ENCODE measurements at places on chromosomes 7 and 10. TPM values are rescaled to one million over a fixed set of nuclear protein-coding genes. Genes with fewer than 3 reads are reported as not detected.

The EFCAB10 gene
- total RNA-seq = not detected

The ZCWPW1 gene
- 2.7 TPM for total RNA-seq

The SLF2 gene
- 39.1 TPM for total RNA-seq

The OLAH gene
- total RNA-seq = 1.2 TPM

The VWDE gene
- 3.2 TPM for total RNA-seq

The ZNF736 gene
- total RNA-seq = 27.8 TPM

GRCh38 chr10:10910634-10911033 lies 107.0 kb upstream of the CELF2 start:
- no peaks in the 10 kb centered on the region for H3K36me3 ChIP-seq
- H3K27ac ChIP-seq = no peak overlapping the region
- no peak for DNase-seq
- peaks cover 5% of the 10 kb centered on the region for H3K27me3 ChIP-seq
- H3K4me3 ChIP-seq = no peak overlapping the region

GRCh38 chr7:151212626-151213025 lies 2.3 kb upstream of the H2BK1 start:
- H3K4me3 ChIP-seq = no peak overlapping the region
- H3K4me1 ChIP-seq = peaks cover 8% of the 10 kb centered on the region
- no peak overlapping the region for H3K27ac ChIP-seq

DNA sequence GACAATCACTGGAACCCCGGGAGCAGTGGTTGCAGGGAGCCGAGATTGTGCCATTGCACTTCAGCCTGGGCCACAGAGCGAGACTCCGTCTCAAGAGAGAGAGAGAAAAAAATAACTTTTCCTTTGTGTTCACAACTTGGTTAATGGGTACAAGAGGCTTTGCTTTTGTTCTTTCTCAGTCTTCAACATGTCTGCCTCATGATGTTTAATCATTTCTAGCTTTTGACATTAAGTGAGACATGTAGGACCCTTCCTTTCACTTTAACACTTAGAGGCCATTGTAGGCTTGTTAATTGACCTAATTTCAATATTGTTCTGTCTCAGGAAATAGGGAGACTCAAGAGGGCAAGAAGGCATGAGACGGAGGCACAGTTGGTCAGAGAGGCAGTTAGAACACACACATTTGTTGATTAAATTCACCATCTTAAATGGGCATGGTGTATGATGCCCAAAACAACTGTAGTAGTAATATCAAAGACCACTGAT lies 9.3 kb upstream of the CRCP start:
- H3K27me3 ChIP-seq = no peaks in the 10 kb centered on the region
- H3K36me3 ChIP-seq = no peaks in the 10 kb centered on the region
- H3K27ac ChIP-seq = no peak overlapping the region

DNA sequence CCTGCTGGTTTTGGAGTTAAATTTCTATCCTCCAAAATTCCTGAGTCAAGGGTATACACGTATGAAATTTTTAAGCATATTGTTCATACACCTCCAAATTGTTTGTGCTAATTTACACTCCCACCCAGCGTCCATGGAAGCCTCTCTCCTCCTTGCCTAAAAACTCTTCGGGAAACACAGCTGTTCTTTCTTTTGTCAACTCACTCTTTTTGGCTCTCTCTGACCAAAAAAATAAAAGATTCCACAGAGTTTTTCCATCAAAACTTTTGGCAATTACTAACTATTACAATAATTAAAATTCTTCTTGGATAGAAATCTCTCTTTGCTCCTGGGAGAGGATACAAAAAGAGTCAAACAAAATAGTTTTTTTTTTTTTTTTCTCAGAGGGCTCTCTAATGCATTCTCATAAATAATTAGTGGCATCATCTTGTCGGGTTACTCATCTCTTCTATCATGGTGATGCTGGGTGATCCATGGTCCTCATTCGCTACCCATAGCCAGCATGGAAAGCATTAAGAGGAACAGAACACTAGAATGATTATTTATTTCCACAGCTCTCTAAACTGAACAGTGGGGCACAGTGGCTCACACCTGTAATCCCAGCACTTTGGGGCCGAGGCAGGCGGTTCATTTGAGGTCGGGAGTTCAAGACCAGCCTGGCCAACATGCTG lies 310.7 kb downstream of the SFMBT2 start:
- no peak overlapping the region for H3K27ac ChIP-seq
- DNase-seq = no peak
- H3K27me3 ChIP-seq = peaks cover 6% of the 10 kb centered on the region

DNA sequence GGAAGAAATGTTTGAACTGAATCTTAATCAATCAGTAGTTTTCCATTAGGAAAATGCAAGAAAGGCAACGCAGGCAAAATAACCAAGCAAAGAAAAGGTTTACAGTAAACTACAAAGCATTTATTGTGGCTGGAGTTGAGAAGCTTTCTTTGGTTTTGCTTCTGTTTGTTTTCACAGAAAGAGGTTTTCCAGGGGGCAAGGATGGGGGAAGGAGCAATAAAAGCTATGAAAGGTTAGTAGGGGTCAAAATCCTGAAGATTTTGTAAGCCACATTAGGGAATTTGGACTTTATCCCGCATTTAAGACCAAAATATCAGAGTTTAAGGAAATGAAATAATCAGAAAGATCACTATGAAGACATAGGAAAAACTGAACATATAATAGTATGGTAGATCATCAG lies 51.1 kb downstream of the NT5C2 start:
- no peaks in the 10 kb centered on the region for H3K27me3 ChIP-seq
- no peak overlapping the region for H3K4me3 ChIP-seq
- no peaks in the 10 kb centered on the region for H3K4me1 ChIP-seq
- no peak for DNase-seq
- H3K36me3 ChIP-seq = peaks cover 34% of the 10 kb centered on the region

- no peak overlapping the region for H3K4me3 ChIP-seq
- H3K4me1 ChIP-seq = peaks cover 8% of the 10 kb centered on the region
- H3K27me3 ChIP-seq = no peaks in the 10 kb centered on the region
- no peak overlapping the region for H3K27ac ChIP-seq
Measured at GRCh38 chr10:49163741-49164140, 24.4 kb downstream of the TMEM273 start.

- H3K4me3 ChIP-seq = no peak overlapping the region
- H3K36me3 ChIP-seq = no peaks in the 10 kb centered on the region
- H3K27ac ChIP-seq = no peak overlapping the region
- no peak for DNase-seq
- no peaks in the 10 kb centered on the region for H3K4me1 ChIP-seq
- H3K27me3 ChIP-seq = no peaks in the 10 kb centered on the region
Measured at GRCh38 chr10:24104895-24105294, 104.0 kb upstream of the KIAA1217 start.

DNA sequence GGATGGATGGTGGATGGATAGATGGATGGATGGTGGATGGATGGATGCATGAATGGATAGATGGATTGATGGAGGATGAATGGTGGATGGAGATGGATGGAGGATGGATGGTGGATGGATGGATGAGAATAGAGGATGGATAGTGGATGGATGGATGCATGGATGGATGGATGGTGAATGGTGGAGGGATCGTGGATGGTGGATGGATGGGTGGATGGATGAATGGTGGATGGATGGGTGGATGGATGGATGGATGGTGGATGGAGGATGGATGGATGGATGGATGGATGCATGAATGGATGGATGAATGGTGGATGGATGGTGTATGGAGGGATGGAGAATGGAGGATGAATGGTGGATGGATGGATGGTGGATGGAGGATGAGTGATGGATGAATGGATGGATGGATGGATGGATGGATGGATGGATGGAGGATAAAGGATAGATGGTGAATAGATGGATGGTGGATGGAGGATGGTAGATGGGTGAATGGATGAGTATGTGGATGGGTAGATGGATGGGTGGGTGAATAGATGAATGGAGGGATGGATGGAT lies 76.3 kb downstream of the PDGFA start:
- H3K27me3 ChIP-seq = no peaks in the 10 kb centered on the region
- DNase-seq = no peak
- no peak overlapping the region for H3K27ac ChIP-seq
- no peak overlapping the region for H3K4me3 ChIP-seq

GRCh38 chr10:47233631-47234030 lies 66.4 kb upstream of the GDF10 start:
- no peaks in the 10 kb centered on the region for H3K4me1 ChIP-seq
- no peak for DNase-seq
- no peak overlapping the region for H3K4me3 ChIP-seq
- no peaks in the 10 kb centered on the region for H3K27me3 ChIP-seq
- H3K36me3 ChIP-seq = no peaks in the 10 kb centered on the region

GRCh38 chr7:80946858-80947257 lies 28.0 kb upstream of the SEMA3C start:
- DNase-seq = no peak
- H3K27me3 ChIP-seq = no peaks in the 10 kb centered on the region
- no peak overlapping the region for H3K27ac ChIP-seq
- no peaks in the 10 kb centered on the region for H3K4me1 ChIP-seq
- no peaks in the 10 kb centered on the region for H3K36me3 ChIP-seq
